Stimulated activated naive B cell treated with anti-CD40 and anti-IgM and Interleukin-4, amounts not matched to agents 10 μg/mL and 1 μg/mL and 100 μg/mL, for 72 hours (primary cell): ENCODE measurements at places on chromosomes 1 and 21.

DNA sequence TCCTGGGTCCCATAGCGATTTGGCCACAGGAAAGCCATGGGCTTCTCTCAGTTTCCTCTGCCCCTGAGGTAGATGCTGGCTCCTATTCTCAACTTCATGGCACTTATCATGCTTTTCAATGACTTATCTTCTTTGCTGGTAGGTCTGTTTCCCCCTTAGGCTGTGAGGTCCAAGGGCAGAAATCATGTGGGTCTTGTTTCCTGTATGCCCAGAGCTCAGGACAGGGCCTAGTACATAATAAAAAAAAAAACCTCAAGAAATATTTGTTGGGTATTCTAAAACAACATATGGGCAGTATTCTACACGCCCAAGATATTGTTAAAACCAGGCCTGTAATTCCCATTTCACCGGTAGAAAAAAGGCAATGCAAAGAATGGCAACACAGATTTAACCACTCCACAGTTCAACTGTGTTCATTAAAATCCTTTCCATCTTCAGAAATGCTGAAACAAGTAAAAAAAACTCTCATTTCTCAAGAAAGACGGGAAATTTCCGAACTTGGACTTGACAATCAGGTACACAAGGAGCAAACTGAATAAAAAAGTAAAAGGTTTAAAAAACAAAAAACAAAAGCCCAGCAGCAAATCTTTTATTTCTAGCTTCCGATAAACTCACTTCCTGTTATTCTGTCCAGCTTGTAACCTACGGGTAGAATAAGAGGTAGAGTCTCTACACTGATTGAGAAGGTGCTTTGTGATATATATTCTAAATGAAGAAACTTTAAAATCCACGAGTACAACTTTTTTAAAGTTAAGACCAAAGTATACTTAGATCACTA is 6.3 kb upstream of the TDRD10 start:
- no peak for DNase-seq

DNA sequence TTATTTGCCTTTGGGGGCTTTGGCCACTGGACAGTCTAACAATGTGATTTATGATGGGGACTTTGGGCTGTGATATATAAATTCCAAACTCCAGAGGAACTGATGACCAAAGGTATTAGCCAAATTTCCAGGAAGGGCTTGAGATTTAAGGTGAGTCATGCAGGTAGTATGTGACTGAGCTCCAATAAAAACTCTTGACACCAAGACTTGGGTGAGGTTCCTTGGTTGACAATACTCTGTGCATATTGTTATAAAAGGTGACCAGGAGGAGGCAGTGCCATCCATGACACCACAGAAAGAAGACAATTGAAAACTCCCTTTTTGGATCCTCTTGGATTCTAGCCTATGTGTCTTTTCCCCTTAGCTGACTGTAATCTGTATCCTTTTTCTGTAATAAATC is 392.7 kb upstream of the LRRC7 start:
- no peak for DNase-seq

- no peak for DNase-seq
Observed at GRCh38 chr1:159944623-159945455, 574 bp downstream of the IGSF9 start.

DNA sequence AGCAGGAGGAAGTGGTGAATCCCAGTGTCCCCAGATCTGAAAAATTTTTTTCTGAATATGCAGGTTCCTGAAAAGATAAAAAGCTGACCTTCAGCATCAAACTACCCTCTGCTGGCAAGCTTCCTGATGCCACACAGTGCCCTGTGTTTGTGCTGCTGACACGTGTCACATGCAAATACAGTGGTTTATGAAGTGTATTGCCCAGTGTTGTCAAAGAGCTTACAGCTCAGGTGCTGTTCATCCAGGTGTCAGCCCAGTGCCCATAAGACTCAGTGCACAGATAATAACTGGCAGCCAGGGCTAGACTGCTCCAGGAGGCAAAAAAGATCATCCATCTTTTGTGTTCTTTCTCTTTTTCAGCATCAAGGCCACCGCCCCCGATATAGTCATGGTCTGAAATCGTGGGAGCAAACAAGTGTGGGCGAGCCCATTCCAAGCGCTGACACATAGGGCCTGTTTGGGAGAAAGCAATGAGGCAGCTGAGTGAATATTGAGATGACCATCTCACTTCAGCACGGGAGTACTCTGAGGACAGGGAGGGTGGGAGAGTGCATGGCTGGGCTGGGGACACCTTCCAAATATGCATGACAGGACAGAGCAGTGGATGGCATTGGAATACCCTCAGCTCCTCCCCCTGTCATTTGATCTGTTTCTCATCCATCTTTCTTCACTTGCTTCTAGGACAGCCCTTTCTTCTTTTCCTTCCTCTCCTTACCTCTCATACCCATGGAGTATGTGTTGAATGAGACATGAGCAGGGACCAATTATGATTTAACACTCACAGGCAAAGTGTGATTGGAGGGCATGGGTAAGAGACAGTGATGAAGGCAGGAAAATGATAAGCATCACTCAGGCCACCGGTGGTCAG is 6.4 kb upstream of the KCNK1 start:
- no peak for DNase-seq

DNA sequence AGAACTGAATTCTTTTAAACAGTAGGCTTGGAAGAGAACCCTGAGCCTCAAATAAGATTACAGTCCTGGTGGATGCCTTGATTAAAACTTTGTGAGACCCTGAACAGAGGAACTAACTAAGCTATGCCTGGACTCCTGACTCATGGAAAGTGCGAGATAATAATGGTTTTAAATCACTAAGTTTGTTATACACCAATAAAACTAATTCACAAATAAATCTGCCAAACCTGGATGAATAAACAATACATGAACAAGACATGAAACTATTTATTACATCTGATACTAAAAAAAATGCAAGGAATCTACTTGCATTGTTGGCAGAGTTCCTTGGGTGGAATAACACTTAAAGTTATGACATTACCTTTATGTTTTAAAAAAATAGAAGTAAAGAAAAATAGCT is 118.4 kb downstream of the PIGK start:
- no peak for DNase-seq

DNA sequence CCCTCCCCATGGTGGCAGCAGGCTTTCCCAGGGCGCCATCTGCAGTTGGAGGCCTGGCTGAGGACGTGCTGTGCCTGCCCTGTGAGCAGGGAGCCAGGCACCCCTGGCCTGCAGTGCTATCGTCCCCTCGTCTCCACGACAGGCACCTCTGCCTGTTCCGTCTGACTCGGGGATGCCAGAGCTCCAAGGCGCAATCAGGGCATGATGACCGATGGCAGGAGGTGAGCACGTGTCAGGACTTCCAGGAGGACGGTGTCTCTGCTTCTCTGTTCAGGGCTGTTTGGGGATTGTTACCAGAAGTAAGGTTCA is 125.2 kb downstream of the PCBP3 start:
- DNase-seq: no peak
